Stimulated activated CD4-positive, alpha-beta T cell treated with anti-CD3 and anti-CD28 coated beads, Interleukin-4, amount 100 ng/mL, for 48 hours (primary cell): ENCODE measurements at places on chromosomes 6 and 20.
A peak's percentile ranks its signal among the peaks of the same experiment; 100 is the strongest.

GRCh38 chr20:60888771-60889170 is 363.3 kb upstream of the CDH4 start:
- DNase-seq = no peak

DNA sequence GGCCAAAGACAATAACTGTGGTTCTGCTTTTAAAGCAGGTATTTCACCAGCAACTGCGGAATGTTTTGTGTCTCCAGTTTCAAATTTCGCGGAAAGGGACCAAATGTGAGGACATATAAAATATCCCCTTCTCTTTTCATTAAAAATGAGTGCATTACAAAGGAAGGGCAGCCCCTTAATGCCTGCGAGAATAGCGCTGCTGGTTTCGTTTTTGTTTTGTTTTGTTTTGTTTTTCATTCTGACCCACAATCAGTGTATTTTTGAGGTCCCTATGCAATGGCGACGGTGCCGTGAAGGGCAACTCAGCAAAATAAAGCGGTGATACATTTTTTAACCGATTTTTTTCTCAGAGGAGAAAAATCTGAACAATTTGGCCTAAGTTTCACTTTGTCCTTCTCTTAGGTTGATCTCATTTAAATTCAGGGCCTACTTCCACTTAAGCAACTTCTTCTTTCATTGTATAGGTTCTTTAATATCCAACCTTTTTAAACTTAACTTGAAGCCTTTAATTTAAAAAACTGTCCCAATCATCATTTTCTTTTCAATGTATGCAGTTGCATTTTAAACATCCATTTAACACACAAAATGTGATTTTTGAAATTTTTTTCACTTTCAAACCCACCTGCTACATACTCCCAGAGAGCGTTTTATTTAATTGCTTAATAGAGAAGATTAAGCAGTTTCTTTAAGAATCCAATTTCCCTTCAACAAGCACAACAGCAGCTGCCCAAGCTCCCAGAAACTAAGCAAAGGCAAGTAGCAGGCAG is 2.9 kb upstream of the HIVEP2 start:
- peak; percentile 19 for DNase-seq

DNA sequence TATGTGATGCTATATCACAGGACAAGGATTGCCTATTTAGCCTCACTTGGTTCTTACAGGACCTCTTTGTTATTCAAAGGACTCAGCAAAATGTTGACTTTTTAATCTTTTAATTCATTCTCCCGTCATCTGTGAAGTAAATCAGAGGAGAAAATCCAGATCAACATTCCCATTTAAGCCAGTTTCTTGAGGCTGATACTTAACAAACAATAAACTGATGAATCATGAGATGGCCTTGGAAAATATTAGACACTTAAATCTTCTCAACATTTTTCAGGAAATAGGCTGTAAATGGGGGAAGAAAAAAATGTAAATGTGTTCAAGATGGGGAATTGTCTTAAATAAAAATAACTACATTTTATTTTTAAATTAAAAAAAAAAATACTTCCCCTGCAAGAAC is 55.9 kb upstream of the UBR2 start:
- no peak for DNase-seq

DNA sequence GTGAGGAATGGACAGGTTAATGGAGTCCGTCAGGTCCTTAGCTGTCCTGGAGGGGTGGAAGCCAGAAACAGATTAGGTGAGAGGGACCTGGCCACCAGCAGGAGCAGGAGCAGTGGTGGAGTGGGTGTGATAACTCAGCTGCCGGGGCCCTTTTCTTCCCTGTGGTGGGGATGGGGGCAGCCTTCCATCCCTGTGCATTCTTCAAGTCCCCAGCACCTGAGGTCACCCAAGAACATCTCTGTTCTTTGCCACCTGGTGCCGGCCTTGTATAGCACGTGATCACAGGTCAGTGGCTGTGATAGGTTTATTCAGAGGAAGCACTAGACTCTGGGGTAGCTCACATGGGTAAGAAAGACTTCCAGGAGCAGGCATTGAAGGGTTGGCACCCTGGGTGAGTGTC is 16.6 kb downstream of the ERGIC3 start:
- no peak for DNase-seq

DNA sequence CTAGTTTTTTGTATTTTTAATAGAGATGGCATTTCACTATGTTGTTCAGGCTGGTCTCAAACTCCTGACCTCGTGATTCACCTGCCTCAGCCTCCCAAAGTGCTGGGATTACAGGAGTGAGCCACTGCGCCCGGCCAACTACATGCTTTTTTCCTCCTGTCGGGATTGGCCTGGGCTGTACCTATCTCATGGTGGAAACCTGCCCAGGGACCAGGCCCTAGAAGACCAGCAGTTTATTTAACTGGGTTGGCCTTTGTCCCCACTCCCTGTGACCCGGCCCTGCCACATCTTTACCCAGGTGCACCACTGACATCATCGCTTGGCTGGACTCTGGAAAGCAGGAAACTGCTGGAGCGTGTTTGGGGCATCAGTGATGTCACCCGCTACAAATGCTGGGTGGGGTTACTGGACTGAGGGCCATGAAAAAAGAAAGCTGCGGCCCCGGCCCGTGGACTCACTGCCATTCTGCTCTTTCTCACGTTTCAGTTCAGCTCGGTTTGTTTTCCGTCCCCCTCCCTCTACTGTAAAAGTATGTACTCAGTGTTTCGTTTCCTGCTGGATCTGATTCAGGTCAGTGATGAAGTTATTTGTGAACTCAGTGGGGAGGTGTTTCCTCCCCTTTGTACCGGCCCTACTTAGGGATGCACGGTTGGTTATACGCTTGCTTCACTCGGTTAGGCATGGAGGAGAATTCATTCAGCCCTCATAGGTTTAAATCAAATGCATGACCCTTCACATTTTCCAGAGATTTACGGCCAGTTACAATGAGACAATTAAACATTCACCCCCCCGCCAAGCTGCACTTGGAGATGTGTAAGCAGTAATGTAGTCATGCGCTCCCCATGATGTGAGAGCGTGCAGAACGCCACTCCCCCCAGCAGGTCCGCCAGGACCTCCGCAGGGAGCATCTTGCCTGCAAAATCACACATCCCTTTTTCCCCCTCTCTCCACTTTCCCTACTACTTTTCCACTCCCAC is 179.3 kb downstream of the MTHFD1L start:
- DNase-seq = no peak

- no peak for DNase-seq
These were observed 23.9 kb downstream of the SUN5 start for GRCh38 chr20:32980131-32980941.
